ENCODE measurements at places on chromosomes 4 and X. TPM values are rescaled to one million over a fixed set of nuclear protein-coding genes. Genes with fewer than 3 reads are reported as not detected.

DNA sequence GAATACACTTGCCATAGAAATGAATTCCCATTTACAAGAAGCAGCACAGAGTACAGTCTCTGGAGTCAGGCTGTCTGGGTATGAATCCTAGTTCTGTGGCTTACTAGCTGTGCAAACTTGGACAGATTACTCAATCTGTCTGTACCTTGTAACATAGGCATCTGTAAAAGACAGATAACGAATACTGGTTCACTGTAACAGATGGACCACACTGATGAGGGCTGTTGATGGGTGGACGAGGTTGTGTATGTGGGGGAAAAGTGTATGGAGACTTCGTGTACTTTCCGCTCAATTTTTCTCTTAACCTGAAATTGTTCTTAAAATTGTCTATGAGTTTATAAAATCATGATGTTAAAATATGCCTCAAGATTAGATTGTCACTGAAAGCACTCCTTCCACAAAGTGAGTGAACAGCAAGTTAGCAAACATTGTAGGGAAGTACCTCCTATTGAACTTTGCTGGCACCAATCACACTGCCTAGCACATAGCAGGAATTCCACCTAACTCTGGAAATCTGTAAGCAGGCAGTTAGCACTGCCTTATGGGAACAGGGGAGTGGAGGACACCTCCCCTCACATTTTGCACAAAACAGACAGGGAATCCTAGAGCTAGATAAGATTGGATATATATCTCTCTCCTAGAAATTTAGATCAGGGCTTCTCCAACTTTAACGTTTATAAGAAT, 6.5 kb upstream of the EXOSC9 start:
- DNase-seq, result no peak

The TECRL gene
- total RNA-seq, result not detected

DNA sequence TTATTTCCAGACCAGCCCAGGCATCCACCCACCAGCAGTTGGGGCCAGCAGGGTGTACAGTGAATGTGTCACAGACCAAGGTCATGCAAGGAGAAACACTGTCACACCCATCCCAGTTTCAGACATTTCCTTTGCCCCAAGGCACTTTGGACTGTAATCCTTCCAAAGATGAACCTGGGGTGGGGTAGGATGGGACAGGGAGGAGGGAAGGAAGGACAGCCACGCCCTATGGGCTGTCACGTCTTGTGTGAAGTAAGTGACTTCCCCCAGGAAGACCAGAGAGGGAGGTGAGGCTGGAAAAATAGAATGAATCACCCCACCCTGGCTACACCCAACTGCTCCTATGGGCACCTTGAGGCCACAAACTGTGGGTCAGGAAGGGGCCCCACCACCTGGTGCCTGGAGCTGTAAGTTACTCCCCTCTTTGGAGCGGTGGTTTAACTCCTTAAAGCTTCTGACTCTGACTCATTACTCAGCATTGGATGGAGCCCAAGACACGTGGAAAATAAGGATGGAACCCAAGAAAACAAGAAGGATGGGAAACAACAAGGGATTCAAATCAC, 349.9 kb upstream of the KLF3 start:
- DNase-seq, result no peak

- no peak for DNase-seq
These were observed 105.9 kb upstream of the HPGD start for GRCh38 chr4:174628191-174628590.

GRCh38 chr4:8570201-8570600, 10.0 kb upstream of the GPR78 start:
- DNase-seq, result no peak

The GAB1 gene
- total RNA-seq, result 17.0 TPM

DNA sequence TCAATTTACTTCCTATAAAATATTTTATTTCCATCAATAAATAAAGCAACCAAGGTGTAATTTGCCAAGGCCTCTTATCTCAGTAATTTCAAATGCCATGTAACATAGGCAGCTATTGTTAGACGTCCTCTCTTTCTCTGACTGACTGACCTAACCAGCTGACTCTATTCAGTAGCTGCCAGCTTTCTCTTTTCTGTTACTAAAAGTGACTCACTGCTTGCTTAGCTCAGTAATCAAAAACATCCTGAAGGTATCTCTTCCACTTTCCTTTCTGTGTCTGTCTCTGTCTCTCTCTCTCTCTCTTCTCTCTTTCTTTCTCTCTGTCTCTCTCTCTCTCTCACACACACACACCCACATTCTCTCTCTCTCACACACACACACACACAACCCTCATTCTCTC, 134.2 kb downstream of the SPOCK3 start:
- DNase-seq, result no peak

GRCh38 chr4:187999406-187999932, 3.9 kb downstream of the ZFP42 start:
- DNase-seq, result no peak

- DNase-seq, result peak; percentile 42
These were observed 32.5 kb downstream of the DLG3 start for GRCh38 chrX:70476934-70477733.

DNA sequence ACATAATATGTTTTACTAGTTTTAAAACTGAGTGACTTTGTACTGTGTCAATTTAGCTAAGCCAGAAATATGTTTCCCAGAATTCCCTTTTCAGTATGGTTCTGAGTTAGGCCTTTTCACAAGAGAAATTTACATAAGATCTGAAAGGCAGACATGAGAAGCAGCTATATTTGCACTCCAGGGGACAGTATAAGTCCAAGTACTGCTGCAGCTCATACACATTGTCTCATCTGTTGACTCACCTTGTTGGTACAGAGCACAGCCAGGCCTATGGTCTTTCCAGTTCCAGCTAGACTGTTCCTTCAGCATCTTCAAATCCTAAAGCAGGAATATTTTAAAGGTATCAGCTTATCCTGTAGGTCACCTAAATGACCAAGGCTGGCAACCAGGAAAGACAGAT, 53.5 kb downstream of the BMP3 start:
- no peak for DNase-seq

The TMEM31 gene
- not detected for total RNA-seq

DNA sequence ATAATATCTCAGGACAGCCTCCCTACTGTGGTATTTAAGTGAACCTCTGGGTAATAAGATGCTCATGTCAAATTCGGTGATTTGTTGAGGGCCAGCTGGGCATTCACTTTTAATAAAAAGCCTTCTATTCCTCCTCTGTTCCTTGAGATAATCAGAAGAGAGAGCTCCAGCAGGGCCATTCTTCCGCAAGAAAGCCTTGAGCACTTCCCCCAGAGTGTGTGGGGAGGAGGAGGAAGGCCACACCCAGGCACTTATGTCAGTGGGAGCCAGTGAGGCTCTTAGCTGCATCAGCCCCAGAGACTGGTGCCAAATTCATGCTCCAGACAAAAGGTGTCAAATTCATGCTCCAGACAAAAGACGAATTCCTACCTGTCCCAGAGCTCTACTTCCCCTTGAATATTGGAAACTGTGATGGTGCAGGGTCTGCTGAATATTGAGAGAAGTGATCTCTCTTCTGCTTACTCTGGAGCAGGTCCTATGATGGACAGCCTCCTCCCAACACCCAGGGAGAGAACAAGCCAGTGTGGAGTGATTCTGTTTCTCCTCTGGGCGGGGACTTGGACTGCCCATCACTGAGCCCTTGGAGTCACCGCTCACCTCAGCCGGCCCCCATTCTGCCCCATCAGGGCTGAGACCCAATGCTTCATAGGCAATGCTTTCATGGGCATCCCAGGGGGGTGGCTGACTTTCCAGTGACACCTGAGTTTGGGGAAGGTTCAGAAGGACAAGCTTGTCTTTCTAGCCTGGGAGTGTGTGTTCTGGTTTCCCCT, 68.1 kb downstream of the FHDC1 start:
- no peak for DNase-seq

GRCh38 chrX:150310417-150310816, 52.7 kb upstream of the MAMLD1 start:
- no peak for DNase-seq

The GDI1 gene
- total RNA-seq, result 85.9 TPM

- no peak for DNase-seq
These were observed 7.1 kb downstream of the CA5B start for GRCh38 chrX:15745179-15745578.

DNA sequence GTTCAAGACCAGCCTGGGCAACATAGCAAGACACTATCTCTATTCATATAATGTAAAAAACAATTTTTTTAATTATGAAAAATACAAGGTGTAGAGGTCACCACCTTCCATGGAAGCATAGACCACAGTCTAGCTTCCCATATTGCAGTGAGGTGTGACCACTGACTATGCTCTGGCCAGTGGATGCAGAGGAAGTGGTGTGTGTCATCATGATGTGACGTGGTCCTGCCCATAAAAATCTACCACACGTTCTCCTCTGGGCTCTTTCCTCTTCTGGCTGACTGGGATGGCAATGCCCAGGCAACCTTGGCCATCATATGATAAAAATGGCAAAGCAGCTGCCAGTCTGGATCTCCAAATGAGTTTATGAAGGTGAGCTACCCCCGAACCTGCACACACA, 65.7 kb downstream of the RBM47 start:
- DNase-seq, result no peak

The FHL1 gene
- 403 TPM for total RNA-seq

DNA sequence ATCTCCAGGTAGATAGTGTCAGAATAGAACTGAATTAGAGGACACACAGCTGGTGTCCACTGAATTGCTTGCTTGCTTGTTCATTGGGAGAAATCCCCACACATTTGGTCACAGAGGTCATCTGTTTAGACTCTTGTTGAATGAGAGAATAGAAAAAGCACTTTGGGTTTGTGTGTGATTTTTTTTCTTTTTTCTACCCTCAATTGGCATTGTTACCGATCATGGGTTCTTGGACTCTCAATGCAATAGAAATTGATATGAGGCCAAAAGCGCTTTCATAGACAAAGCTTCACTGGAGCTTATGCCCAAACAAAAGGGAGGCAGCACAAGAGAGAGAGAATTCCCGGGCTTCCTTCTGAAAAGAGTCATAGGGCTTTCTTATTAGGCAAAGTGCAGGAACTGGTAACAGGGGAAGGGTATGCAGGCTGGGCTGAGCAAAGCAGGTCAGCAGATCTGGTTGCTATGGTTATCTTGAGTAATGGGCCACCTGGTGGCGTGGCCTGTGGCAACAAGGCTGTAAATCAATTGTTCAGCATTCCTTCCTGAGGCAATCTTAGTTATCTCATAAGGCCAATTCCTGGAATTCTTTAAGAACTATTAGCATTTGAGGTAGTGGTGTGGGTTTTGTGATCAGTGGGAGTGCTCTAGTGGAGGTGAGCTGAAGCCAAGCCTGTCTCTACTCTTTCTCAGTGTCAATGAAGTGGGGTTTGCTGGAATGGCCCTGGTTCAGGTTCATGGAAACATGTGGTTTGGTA, 5.3 kb upstream of the GPR82 start:
- DNase-seq, result no peak

DNA sequence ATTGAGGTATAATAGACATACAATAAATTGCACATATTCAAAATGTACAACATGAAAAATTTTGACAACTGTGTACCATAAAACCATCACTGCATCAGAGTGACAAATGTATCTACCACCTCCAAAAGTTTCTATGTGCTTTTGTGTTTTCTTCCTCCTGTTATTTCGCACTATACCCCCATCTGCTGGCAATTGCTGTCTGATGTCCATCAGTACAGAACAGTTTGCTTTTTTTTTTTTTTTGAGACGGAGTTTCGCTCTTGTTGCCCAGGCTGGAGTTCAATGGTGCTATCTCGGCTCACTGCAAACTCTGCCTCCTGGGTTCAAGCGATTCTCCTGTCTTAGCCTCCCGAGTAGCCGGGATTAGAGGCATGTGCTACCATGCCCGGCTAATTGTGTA, 154.3 kb upstream of the GIMD1 start:
- no peak for DNase-seq

DNA sequence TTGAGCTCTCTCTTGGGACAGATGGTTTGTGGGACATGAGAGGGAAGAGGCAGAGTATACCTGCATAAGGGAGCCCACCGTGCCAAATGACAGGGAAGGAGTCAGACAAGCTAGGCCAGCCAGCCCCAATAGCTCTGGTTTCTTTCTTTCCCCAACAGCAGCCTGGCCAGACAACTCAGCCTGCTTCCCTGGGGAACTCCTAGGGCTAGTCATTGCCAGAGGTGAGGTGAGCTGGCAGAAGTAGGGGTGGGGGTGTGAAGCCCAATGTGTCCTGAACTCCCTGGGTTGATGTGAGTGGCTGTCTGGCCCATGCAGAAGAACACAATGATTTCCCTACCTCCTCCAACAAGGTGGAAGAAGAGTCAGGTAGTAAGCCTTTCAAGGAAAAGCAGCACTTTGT, 135.5 kb downstream of the AMMECR1 start:
- DNase-seq, result no peak

GRCh38 chr4:5469861-5470260, 238.5 kb downstream of the EVC2 start:
- DNase-seq, result no peak

The UGT2B11 gene
- not detected for total RNA-seq

DNA sequence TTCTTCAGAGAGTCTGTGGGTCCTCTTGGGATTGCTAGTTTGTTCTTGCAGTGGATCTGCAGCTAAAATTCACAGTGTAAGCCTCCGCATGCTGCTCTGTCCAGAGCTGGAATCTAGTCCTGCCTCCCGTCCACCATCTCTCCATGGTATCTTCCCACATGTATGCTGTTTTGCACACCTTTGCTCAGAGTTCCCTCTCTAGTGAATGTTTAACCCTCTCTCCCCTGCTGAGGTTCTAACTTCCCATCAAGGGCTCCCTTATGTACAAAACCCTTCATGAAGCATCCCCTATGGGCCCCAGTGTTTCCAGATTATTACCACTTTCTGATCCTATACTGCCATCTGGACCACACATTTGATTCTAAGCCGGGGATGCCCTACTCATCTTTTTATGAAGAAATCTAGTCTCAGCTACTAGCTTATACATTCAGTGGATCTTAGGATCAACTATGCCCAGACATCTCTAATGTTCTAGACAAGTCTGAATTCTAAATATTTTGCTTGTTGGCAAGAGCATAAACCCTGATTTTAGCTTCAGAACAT, 157.3 kb downstream of the CPEB2 start:
- DNase-seq, result no peak

- no peak for DNase-seq
These were observed 11.9 kb downstream of the CA5B start for GRCh38 chrX:15749642-15750610.

The CHRNA9 gene
- 0.27 TPM for total RNA-seq

DNA sequence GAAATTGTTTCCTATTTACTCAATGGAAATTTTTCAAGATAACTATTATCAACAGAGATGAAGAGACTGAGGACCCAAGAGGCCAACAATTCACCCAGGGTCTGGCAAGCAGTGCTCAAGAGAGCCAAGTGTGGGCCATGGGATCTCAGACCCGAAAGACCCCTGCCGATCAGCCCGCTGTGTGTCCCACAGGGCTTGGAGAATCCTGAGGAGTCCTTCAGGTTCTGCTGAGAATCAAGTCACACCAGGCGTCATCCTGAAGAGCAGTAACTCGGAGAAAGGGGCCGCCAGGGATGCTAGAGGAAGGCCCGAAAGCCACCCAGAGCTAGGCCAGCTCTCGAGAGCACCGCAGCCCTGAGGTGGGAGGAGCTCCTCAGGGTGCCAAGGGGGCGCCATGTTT, 48.7 kb downstream of the FGFRL1 start:
- DNase-seq, result no peak

GRCh38 chr4:102586644-102587021, 85.5 kb downstream of the NFKB1 start:
- no peak for DNase-seq

DNA sequence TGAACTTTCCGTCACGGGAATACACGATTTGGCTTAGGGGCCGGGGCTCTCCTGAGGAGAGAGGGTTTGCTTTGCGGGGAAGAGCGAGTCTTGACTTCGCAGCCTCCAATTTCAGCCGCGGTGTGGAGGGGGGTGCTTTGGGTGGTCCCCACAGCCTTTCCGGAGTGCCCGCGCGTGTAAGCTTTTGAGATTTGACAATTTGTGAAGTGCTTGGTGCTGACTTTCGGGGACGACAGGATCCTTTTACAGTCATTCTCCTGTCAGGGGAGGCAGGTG, 355 bp downstream of the SCML1 start:
- DNase-seq, result peak; percentile 33

- DNase-seq, result peak; percentile 46
These were observed 56.3 kb downstream of the ATP8A1 start for GRCh38 chr4:42600578-42600977.
